ENCODE measurements at places on chromosomes 7 and 10.

- DNase-seq = no peak
Observed at GRCh38 chr7:7201578-7202374, 19.4 kb downstream of the C1GALT1 start.

DNA sequence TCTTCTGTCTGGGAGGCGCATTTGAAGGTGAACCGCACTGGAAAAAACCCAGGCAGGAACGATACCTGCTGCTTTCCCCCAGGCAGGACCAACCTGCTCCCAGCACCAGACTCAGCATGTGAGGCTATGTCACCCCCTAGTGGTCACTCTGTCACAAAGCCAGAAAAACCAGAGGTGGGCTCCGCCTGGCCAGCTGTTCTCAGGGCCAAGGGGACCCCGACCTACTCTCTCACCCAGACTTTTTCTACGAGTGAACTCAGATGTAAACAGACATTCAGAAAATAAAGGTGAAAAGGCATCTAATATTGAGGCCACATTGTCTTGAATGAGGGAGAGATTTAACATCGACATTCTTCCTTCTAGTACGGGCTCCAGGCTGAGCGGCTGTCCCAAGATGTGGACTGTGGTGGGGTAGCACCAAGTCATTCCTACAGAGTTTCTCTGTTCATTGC is 117.3 kb downstream of the PRKAG2 start:
- DNase-seq = peak; percentile 82

GRCh38 chr7:95553939-95554338 is 42.4 kb downstream of the PDK4 start:
- no peak for DNase-seq

- peak; percentile 74 for DNase-seq
Observed at GRCh38 chr7:92527300-92528187, 776 bp downstream of the PEX1 start.

- DNase-seq = no peak
Observed at GRCh38 chr10:49791100-49791499, 29.0 kb upstream of the OGDHL start.

DNA sequence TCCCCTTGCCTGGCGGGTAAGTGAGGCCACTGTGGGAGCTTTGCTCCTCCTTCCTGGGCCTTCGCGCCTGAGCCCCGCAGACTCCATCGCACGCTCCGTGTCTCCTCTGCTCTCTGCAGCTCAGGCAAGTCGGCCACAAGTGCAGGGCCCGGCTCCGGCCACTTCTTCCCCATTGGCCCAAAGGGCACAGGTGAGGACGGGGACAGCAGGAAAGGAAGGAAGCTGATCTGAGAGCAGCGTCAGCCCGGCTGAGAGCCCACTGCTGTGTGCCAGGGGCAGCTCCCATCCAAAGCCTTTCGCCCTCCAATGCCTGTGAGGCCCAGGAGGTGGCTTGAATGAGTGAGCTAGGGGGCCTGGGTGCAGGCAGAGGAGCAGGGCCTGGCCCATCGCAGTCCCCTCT is 33.7 kb upstream of the RHEB start:
- DNase-seq = peak; percentile 8

DNA sequence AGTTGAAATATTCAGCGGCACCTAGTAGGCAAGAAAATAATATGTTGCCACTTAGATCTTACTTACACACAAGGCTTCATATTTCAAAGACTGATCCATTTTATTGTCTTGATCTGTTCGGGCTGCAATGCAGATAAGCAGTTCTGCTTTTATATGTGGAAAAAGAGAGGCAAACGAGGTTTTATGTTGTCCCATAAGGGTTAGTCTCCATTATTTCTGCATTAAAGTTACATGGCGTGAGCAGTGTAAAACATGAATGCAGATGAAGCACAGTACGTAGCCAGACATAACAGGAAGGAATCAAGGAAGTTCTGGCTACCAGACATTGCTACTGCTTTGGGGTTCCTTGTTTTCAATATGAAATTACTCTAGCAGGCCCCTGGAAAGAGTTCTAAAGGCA is 224.8 kb downstream of the BBS9 start:
- DNase-seq = no peak

DNA sequence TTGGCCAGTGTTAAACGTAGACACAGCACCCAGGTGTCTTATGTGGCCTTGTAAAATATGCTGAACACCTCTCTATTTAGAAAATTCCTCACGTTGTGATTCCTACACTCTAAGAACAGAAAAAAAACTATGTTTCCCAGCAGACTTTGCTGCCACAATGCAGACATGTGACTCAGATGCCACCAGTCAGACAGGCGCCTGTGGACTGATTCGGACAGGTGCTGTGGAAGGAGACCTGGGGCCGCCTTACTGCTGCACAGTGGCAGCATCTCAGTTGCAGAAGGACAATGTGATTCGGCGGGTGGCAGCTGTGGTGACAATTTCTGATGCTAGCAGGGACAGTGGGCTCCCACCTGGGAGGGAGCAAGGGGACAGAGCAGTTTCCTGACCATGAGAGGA is 88.8 kb downstream of the C10orf90 start:
- DNase-seq = no peak

- DNase-seq = peak; percentile 48
Observed at GRCh38 chr7:151381348-151382078, 28.3 kb downstream of the WDR86 start.

DNA sequence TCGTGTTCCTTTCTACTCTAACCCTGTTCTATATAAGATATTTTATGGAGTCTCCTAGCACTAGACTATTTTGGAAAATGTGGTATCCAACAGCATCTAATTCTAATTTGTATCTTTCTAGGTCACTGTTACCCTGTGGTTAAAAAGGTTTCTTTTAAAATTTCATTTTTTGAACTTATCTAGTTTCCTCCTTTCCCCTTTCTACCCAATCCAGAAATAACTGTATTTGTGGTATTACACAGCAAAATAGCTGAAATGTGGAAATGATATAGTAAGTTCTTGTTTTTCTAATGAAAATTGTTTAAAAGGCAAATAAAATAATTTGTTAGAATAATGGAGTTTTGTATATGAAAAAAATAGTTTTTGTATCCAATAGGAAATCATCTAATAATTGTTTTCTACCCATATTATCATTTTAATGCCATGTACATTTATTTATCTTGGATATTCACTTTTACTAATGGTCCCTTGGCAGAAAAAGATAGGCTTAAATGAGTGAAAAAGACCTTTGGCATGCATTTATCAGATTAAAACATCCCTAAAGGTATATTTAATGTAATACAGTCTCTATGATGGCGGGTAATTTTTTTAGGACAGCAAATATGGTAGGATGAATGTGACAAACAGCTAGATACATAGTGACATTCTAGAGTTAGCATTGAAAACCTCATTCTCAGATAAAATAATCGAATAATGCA is 175.5 kb upstream of the PLXDC2 start:
- DNase-seq = no peak

GRCh38 chr10:6356280-6356793 is 153.6 kb downstream of the PFKFB3 start:
- DNase-seq = no peak

- DNase-seq = no peak
Observed at GRCh38 chr7:1763033-1763432, 93.0 kb downstream of the ELFN1 start.

GRCh38 chr10:1595242-1595600 is 142.1 kb downstream of the ADARB2 start:
- DNase-seq = no peak

Data from retina (tissue), 1 donor.